ENCODE measurements at places on chromosomes 1 and 21.

DNA sequence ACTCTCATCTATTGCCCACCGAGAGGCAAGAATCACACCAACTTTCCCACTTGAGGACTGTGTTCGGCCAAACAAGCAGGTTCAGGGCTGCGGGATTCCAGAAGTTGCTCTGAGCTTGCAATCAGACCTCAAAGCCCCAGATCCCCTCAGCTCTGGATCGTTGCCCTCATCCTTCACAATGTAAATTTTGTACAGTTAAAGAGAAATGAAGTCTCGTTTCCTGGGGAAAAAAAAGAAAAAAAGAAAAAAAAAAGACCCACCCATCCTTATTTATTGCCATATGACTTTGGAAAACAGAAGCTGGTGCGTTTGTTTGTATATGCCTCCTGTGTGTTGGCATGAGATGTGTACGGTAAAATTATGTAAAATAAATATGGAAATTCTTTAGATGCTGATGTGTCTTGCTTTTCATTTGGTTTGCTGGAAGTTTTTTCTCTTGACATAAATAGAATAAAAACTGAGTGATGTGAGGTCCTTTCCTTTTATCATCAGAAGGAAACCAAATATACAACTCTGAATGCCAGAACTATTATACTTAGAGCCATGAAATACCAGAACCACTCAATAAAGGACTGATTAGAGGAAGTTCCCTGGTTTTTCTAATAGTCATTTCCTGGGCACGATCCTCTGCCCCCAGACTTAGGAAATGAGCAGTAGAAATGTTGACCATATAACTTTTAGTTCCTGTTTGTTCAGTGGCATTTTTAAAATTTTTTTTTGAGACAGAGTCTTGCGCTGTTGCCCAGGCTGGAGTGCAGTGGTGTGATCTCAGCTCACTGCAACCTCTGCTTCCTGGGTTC is 48.7 kb downstream of the LHX4 start:
- no peak for DNase-seq

- DNase-seq, result no peak
Measured at GRCh38 chr1:14065486-14065885, 365.5 kb downstream of the PRDM2 start.

- no peak for DNase-seq
Measured at GRCh38 chr1:179719272-179719671, 23.8 kb upstream of the FAM163A start.

GRCh38 chr1:37999430-38000232 is 5.7 kb downstream of the FHL3 start:
- DNase-seq, result no peak

- no peak for DNase-seq
Measured at GRCh38 chr1:207944571-207944970, 33.6 kb upstream of the CD34 start.

DNA sequence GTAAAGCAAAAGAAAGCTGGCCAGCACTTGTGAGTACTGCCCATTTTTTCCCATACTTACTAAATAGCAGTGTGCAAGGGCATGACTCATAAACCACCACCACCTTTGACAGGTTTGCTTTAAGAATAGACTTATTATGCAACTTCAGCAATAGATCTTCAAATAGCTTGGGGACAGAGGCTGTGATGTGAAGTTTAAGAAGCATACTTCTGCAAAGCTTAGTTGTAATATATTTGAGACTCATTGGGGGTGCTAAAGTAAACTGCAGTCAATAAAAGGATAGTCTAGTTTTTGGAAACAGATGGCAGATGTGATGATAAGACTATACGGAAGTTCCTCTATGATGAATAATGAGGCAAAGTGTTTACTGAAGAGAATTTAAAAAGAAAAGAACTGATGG is 210.0 kb downstream of the PLA2G4A start:
- DNase-seq, result no peak

- DNase-seq, result no peak
Measured at GRCh38 chr21:30714946-30715345, 3.6 kb downstream of the KRTAP21-3 start.

GRCh38 chr1:80582980-80583379 is 1217.8 kb upstream of the ADGRL2 start:
- DNase-seq, result no peak

DNA sequence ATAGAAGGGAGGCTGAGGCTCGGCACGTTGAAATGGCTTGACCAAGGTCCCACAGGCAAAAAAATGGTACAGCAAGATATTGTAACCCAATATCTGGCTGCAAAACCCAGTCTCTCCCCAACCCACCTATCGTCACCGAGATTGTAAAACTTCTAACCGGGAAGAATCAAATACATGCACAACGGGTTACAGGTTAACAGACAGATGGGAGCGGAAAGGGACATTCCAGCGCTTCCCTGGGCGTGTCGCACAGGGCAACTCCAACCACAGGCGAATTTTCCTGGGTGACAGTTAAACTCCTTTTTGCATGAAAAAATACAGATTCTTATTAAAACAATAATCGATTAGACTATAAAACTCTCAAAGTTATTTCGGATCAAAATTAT is 31.8 kb upstream of the JUN start:
- no peak for DNase-seq

- DNase-seq, result peak; percentile 85
Measured at GRCh38 chr1:110962892-110963690, 631 bp downstream of the LRIF1 start.

GRCh38 chr1:17684810-17685209 is 70.3 kb upstream of the ACTL8 start:
- no peak for DNase-seq

DNA sequence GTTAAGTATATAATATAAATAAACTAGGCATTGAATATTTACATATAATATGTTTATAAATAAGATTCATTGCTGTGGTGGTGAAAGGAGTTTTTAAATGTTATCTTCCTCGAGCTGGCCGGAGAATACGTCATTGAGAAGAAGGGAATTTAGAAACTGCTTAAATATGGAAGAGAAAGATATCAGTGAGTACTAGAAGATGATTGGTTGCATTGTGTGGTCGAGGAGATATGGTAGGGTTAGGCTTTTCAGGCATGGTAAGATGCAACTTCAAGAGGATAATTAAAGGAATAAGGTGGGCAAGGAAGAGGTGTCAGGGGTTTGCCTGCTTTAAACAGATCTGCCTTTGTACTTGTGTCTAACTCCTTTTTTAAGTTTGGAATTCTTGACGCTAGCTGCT is 73.5 kb downstream of the RPS6KC1 start:
- DNase-seq, result no peak

DNA sequence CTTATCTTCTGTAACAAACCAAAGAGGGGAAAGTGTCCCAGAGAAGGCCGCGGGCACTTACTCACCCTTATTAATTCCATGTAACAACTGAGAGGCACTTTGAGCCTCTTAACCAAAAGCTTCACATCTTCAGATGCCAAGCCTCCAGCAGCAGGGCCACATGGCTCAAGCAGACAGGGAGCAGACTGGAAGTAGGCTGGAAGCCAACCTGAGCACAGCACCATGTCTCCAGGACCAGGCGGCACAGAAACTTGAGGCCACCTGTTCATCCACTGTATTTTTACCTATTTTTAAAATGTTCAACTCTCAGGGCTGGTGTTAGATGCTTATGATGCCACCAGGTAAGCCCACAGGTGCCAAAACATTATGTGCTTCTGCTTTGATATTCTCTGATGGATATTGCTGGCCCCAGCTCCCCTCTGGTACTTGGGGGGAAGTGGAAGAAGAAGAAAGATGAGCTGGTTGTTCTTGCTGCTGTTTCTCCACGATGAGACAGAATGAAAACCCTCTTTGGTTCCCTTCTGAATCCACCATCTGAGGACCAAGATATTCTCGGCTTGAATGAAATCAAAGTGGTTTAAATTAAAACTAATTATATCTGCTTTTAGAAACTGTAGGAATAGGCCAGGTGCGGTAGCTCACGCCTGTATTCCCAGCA is 30.6 kb upstream of the SDE2 start:
- DNase-seq, result no peak

DNA sequence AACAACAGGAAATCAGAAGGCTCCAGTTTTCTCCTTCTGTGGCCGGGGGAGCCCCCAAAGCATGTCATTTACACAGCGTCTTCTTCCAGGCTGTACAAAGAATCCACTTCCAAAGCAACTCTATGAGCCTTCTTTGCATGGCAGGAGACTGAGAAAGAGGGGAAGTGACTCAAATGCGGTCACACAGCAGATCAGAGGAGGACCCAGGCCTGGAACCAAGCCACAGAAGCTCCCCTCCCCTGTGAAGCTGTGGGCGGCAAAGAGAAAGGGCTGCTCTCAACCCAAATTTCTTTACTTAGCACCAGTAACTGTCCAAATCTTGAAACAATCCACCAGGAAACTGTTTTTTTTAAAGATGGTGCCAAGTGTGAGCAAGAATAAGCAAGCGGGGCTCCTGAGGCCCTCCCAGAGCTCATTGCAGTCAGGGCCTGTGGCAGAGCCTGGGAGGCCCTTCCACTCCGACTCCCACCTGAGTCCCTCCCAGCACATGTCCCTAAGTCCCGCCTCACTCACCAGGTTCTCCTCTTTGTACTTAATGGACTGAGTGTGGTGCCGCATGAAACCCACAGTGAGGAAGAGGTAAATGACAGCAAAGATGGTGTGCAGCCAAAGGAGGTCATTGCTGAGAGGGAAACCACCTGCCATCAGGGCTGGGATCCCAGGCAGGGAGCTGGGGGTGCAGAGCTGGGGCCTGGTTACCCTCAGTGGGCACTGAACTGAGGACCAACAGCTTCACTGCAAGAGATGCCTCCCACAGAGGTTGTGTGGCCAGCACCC is 15.9 kb downstream of the TMEM63A start:
- DNase-seq, result peak; percentile 73

GRCh38 chr1:167683641-167684502 is 37.9 kb upstream of the MPZL1 start:
- DNase-seq, result no peak

DNA sequence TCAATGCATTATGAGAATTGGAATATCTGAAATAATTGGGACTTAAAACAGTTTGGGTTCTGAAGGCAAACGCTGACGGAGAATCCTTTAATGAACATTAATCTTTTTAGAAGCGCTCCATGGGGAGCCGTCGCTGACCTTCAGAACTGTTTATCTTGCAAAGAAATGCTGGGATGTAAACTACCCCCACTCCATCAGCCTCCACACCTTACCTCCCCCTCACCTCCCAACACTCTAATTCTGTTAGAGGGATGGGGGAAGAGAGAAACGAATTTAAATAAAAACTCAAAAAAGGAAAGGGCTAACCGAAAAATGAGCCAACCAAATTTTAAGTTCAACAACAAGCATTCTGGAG is 44.1 kb upstream of the DNAJC6 start:
- DNase-seq, result no peak

- DNase-seq, result no peak
Measured at GRCh38 chr1:96973605-96974004, 252.0 kb downstream of the PTBP2 start.

GRCh38 chr1:236552901-236553300 is 29.1 kb downstream of the LGALS8 start:
- DNase-seq, result no peak

DNA sequence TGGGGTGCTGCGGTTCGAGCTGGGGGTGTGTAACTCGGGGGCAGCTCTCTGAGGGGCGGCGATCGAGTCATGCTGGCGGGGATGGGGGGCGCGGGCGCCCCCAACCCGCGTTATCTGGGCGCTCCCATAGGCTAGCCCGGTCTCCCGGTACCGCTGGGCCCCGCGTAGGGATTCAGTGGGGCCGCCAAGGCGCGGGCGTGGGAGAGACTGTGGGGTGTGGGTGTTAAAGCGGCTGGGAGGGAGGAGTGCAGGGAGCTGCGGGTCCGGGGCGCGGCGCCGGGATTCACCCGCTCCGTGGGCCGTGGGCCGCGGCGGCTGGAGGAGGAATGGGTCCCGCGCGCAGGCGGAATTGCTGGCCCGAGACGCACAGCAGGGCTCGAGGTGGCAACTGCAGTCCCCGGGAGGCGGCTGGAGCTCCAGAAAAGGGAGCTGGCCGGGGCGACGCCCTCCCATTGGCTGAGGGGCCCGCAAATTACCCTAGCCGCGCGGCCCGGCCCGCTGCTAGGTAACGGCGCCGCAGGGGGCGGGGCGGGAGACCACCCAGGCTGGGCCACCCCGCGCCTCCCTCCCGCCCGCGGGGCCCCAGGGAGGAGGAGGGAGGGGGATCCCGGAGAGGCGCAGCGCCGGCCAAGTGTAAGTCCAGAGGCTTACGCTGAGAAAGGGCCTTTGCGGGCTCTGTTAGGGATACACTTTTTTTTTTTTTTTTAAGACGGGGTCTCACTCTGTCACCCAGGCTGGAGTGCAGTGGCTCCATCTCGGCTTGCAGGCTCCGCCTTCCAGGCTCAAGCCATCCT is at the start of gene PTCH2:
Gene PTCH2 (minus strand): TSS at position 392 of the 794 bp plus-strand sequence. CDS start 321 bp downstream, at position 71.
- peak; percentile 67 for DNase-seq

All from activated CD8-positive, alpha-beta memory T cell treated with anti-CD3 and anti-CD28 coated beads, Interleukin-2, amount 50 U/mL, for 48 hours (primary cell).